ENCODE measurements at places on chromosomes 13 and 19.
A peak's percentile ranks its signal among the peaks of the same experiment; 100 is the strongest.

GRCh38 chr13:44089452-44089851 lies 209.7 kb downstream of the LACC1 start:
- H3K27me3 ChIP-seq, result no peaks in the 10 kb centered on the region
- no peak overlapping the region for H3K27ac ChIP-seq
- H3K4me3 ChIP-seq, result no peak overlapping the region
- DNase-seq, result no peak
- H3K4me1 ChIP-seq, result no peaks in the 10 kb centered on the region

DNA sequence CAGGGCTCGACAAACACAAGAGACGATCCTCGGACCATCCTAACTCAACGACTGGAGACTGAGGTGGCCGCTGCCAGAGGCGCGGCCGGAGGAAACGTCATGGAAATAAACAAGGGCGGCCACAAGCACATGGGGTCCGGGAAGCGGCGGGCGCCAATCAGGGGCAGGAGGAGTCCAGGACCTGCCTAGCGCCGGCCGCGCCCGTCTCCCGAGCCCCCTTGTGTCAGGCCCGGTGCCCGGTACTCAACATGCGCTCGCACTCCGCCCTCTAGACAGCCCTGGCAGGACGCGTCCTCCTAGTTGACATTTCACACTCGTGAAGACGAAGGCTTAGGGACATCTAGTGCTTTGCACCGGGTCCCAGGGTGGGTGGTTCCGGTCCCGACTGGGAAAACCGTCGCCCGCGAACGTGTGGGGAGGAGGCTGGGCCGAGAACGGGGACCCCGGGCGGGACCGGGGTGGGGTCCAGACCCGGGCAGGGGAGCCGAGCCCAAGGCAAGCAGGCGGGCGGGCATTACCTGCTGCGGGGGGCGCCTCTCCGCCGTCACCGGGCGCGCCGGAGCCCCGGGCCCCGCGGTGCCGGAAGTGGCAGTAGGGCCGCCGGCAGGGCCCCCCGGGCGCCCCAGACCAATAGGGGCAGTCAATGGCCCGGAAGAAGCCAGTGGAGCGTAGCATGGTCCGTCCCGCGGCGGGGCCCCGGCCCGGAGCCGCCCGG lies 442 bp downstream of the REXO1 start:
- peaks cover 9% of the 10 kb centered on the region for H3K4me1 ChIP-seq
- peak; percentile 72 for DNase-seq
- H3K27me3 ChIP-seq, result no peaks in the 10 kb centered on the region
- peak overlapping the region; percentile 100 for H3K27ac ChIP-seq

GRCh38 chr19:31338069-31338776 lies 11.0 kb downstream of the TSHZ3 start:
- no peak overlapping the region for H3K4me3 ChIP-seq
- peaks cover 8% of the 10 kb centered on the region for H3K4me1 ChIP-seq
- peak; percentile 88 for DNase-seq
- no peaks in the 10 kb centered on the region for H3K36me3 ChIP-seq
- no peak overlapping the region for H3K27ac ChIP-seq
- no peaks in the 10 kb centered on the region for H3K27me3 ChIP-seq

DNA sequence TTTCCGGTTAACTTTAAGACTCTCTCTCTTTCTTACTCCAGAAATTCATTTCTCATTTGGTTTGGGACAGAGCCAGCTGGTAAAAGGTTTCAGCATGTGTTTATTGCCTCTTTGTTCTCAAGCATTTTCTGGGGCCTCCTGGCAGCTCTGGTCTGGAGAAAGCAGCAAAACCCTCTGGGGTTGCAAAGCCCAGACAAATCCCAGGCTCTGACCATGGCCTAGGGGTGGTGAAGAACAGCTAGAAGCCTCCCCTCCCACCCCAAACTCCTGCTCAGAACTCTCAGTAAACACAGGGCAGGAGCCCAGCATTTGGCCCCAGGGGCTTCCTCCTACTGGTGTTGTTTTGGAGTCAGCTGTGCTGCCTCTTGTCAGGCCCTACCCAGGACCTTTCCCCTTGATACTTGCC lies 124.2 kb upstream of the SERP2 start:
- no peak overlapping the region for H3K4me3 ChIP-seq
- no peaks in the 10 kb centered on the region for H3K27me3 ChIP-seq
- no peak for DNase-seq
- no peaks in the 10 kb centered on the region for H3K4me1 ChIP-seq

- H3K36me3 ChIP-seq, result no peaks in the 10 kb centered on the region
- peak within 1 kb of the TSS; percentile 67 for H3K4me3 ChIP-seq
- H3K4me1 ChIP-seq, result peaks cover 11% of the 10 kb centered on the region
These were observed at the start of gene FLT1 for GRCh38 chr13:28494778-28495537. TSS of gene FLT1 (minus strand) at chr13:28495128. CDS start at chr13:28494843, 285 bp downstream.

Data from neural progenitor cell (in vitro differentiated cells).